ENCODE measurements at places on chromosomes 2 and 18. TPM values are rescaled to one million over a fixed set of nuclear protein-coding genes. Genes with fewer than 3 reads are reported as not detected.

- no peak for DNase-seq
Observed at GRCh38 chr2:241841181-241842066, 17.3 kb downstream of the PDCD1 start.

GRCh38 chr2:133919285-133919684 lies 334.6 kb upstream of the MGAT5 start:
- DNase-seq = no peak

- peak; percentile 97 for DNase-seq
Observed at GRCh38 chr2:73779467-73780236, at the start of gene DUSP11. Gene DUSP11 (minus strand): TSS chr2:73780103. CDS start chr2:73779974, 129 bp downstream.

Gene FAM117B
- 10.5 TPM for total RNA-seq

- DNase-seq = no peak
Observed at GRCh38 chr2:12180031-12180430, 433.6 kb downstream of the LPIN1 start.

DNA sequence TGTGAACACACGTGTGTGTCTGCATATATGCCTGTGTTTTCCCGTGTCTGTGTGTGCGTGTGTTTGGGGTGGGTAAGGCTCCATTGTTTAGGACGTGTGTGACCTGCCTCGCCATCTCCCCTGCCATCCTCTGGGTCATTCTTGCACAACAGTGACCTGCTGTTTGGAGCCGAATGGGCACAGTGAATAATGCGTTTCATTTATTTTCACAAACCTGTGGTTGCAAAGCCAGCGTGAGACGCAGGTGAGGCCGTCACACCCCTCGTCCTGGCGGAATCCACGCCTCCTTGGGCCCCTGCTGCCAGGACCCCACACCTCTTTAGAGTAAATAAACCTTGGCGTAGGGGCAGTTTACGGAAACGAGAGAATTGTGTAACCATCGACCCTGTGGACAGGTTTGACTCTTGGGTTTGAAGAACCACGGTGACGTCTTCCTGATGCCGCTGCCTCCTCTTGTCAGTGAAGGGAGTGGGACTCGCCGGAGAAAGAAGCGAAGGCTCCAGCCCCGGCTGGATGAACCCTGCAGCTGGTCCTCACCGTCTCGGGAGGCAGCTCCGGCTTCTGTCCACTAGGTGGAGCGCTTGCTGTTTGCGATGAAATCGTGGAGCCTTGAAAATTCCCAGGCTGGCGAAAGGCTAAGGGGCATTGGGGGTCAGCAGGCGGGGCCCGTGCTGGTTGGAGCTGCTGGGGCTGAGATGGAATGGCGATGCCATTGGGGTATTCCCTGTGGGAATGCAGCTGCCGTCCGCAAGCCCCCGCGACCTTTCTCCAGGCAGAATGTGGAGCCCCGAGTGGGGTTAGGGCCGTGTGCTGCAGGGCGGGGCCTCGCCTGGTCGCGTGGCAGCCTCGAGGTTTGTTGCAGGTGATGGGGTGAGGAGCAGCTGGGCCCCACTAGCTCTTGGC lies 81.1 kb downstream of the RTP5 start:
- DNase-seq = peak; percentile 85

DNA sequence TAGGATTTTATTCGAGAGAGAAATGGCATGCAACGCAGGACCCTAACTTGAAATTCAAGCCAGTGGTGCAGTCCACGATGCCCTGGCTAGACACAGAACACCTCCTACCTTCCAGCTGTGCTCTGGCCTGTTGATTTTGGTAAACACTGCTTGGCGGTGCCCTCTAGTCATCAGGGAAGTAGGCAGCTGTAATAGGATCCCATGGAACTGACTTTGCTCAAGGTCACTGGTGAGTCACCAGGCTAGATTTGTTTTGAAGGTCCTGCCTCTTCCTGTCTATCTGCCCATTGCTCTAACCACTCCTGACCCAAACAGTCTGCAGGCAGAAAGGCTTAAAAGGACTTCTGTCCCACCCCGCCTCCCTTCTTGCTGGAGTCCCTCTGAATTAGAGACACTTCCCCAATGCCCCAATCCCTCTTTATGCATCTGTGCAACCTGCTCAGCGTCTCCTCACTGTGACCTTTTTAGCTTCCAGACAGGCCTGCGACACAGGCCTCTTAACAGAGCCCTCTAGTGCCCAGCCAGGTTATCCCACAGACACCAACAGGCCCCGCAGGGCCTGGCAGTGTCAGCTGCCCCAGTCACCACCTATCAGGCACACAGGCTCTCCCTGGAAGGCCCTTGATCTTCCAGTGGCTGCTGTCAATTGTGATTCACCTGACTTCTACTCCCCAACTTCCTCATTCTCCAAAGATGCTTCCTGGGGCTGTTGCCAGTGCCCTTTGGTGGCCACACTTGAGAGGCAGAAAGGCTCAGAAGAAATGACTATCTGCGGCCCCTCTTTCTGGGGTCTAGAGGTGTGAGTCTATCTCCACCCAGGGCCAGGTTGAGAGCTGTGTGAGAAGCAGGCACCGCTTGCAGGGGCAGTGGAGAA lies 5.2 kb downstream of the TMEM127 start:
- DNase-seq = peak; percentile 62

GRCh38 chr2:220835583-220835982 lies 736.5 kb downstream of the EPHA4 start:
- no peak for DNase-seq

Gene ANKRD29
- total RNA-seq = 20.5 TPM

DNA sequence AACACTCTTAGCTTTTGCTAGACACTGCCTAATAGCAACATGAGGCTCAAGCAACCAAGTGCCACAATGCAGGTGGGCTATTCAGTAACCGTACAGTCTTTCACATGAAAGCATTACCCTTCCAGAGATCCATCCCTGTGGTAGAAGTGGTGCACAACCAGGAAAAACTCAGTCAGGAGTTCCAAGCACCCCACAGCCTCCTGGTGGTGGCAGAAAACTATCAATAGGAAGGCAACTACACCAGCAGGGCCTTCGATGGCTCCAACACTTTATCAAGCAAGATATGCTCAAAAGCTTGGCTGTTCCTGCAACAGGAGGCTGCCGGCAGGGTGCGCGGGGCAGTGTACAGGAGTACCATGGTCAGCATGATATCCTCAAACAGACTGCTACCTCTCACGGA lies 176.1 kb upstream of the DLGAP1 start:
- DNase-seq = no peak

Data from ovary (tissue), 10 donors.